ENCODE measurements at places on chromosomes 16 and 17. TPM values are rescaled to one million over a fixed set of nuclear protein-coding genes. Genes with fewer than 3 reads are reported as not detected.
A peak's percentile ranks its signal among the peaks of the same experiment; 100 is the strongest.

The KRT28 gene
- polyA plus RNA-seq, result not detected

The TMEM238L gene
- 11.1 TPM for polyA plus RNA-seq

The CCL1 gene
- polyA plus RNA-seq, result not detected

The VAC14 gene
- 44.0 TPM for polyA plus RNA-seq

The NDEL1 gene
- polyA plus RNA-seq, result 52.8 TPM

The OR1F1 gene
- polyA plus RNA-seq, result not detected

The MMP28 gene
- polyA plus RNA-seq, result 2.4 TPM

The ST6GALNAC1 gene
- polyA plus RNA-seq, result 0.30 TPM

The KRTAP16-1 gene
- polyA plus RNA-seq, result not detected

GRCh38 chr17:49461580-49461979 is 33.5 kb upstream of the NGFR start:
- DNase-seq, result no peak

GRCh38 chr16:7887316-7887715 is 554.7 kb downstream of the RBFOX1 start:
- no peak for DNase-seq

GRCh38 chr16:8430401-8430800 is 159.9 kb downstream of the TMEM114 start:
- DNase-seq, result no peak

- DNase-seq, result no peak
Observed at GRCh38 chr17:81513372-81513752, 763 bp upstream of the ACTG1 start.

DNA sequence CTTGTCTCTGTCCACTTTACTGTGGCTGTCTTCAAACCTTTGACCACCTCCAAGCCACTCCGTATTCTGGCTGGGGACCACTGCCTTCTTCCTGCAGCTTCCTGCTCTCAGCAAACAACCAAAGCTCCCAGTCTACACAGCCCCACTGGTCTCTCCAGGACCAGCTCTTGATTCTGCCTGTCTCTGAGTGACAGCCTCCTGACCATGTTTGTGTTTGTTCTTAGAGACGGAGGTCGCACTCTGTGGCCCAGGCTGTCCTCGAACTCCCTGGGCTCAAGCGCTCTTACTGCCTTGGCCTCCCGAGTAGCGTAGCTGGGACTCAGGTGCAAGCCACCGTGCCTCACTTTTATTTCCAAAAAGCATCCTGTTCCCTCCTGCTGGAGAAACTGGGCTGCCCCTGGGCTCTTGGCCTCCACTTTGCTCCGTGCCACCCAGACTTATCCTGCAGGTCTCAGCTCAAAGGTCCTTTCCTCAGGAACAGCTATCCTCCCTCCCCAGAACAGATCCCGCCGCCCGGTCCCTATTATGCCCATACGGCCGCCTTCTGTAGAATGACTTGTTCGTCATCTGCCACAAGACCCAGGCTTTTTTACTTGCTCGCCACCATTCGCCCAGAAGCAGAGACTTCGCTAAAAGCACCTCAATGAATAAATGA is 9.1 kb downstream of the MNT start:
- no peak for DNase-seq

DNA sequence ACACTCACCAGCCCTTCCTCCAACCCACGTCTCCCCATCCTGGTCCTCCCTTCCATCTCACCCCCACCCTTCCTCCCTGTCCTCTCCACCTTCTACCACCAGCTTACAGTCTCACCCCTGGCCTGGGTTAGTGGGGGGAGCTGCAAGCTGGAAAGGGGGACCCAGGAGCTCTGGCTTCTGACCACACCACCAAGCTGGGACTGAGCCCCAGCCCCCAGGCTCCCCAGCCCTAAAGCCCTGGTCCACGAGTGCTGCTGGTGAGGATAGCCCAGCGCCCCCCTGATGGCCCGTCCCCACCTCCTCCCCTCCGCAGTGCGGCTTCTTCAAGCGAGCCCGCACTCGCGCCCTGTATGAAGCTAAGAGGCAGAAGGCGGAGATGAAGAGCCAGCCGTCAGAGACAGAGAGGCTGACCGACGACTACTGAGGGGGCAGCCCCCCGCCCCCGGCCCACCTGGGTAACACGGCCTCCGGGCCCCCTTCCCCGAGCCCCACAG is 7.2 kb upstream of the PDK2 start:
- no peak for DNase-seq

GRCh38 chr17:29110372-29110757 is 67.4 kb downstream of the PIPOX start:
- no peak for DNase-seq

DNA sequence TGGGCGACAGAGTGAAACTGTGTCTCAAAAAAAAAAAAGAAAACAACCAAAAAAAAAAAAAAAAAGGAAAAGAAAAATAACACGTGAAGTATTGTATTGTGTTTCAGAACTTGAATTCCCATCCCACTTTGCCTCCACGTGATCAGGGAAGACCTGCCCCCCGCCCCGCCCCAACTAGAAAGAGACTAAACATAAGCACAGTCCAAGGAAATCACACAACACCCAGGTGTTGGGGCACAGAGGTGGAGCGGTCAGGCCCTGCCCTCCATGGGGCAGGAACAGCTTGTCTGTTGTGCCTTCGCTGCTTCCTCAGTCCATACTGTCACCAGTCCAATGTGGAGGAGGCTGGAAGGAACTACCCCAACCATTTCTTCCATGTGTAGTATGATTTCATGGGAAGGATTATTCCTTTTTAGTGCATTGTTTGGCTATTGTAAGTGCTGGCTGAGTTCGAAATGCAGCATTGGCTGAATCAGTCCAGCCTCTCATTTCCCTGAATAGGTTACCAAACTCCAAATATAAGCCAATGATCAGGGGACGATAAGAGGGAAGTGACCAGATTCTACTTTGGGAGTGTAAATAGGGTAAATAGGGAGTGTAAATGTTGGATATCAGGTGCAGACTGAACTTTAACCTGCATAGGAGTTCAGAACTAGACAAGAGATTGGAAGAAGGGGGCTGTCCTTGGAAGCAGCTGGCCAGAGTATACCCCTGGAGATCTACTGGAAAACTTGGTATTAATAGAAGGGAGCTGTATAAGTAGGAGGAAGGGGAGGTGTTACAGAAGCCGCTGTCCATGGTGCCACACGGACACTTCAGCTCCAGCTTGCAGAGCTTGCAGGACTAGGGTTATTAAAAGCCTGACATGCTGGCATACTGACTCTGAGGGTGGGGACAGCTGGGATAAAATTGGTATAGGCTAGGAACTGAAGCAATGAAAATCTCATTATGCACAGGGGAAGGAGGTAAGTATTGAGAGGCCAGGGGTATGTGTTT is 50.7 kb downstream of the TANGO6 start:
- DNase-seq, result peak; percentile 63

Data from renal cortex interstitium (tissue), 15 donors.